ENCODE measurements at places on chromosomes 6 and 20.

DNA sequence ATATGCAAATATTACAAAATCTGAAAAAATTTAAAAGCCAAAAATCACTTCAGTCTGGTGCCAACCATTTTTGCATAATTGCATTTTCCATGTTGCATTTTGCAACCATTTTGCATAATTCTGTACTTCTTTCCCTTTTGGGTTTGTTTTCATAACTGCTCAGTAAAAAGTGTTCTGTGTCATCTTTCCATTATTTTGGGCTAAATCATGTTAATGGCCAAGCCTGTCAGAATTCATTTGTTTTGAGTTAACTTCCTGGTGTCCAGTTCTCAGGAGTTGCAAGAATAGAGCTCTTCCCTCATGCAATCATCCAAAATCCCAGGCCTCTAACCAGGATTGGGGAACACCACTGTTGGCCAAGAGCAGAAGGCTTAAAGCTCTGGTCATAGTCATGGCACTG, 133.6 kb downstream of the MTHFD1L start:
- no peak for DNase-seq

DNA sequence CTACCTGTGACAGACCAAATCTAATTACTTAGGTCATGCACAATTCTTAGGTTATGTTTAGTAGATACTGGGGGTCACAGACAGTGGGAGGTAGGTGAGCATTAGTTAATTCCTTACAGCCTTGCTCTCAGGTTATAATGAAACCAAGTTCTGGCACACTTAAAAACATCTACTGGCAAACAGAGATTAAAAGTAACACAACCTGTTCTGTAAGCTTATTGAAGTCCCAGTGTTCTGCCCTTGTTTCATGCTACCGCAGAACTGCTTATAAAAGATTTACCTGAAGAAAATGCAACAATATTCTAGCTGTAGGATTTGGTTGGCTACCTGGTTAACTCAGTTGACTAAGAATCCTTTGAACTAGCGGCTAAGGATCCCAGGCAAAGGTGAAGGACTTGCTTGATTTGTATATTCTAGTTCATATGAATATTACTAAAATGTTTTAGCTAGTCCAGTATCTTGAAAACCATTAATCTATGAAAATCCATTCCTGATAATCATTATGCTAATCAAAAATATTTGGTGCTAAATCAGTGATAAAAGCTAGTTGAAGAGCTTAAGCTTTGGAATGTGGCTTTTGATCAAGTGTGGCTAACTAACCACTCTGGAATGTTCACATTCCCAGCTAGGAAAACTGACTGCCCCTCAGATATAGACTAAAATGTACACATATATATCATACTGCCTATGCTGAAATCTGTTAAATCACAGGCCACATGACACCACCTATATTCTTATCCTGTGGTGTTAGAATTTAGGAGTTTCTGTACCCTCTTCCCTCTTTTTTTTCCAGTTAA, 7.2 kb downstream of the PEX3 start:
- DNase-seq = no peak

DNA sequence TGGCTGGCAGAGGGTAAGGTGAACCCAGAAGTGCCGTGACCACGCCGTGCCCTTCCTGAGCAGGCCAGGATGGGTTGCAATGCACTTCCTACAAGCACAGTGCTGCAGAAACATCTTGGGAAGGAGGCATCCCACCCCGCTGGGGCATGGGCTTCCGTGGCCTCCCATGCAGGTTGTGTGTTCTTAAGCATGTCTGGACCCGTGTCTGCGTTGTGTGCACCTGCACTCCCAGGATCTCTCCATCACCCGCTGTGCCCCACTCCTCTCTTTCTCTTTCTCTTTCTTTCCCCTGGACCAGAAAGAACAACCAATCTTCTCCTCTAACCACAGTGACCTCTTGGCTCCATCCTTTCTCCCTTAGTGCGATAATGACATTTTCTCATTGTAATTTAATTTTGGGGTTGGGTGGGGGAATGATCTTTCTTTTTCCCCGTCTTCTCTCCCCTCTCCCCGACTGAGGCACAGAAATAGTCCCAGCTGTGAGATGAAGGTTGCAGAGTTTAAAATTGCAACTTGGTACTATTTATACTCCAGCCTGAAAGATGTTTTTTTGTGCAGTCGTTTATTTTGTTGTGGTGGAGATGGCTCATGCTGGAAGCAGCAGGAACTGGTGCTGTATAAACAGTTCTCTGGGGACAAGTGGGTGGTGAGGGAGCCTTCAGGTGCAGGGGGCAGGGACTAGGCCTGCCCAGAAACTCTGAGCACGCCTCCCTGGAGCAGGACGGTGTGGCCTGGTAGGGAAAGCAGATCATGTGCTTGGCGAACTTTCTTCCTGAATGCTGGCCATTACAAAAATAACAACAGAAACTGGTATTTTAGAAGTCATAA, 20.5 kb downstream of the BCAS4 start:
- no peak for DNase-seq

- no peak for DNase-seq
Measured at GRCh38 chr6:14981960-14982359, 263.9 kb upstream of the JARID2 start.

DNA sequence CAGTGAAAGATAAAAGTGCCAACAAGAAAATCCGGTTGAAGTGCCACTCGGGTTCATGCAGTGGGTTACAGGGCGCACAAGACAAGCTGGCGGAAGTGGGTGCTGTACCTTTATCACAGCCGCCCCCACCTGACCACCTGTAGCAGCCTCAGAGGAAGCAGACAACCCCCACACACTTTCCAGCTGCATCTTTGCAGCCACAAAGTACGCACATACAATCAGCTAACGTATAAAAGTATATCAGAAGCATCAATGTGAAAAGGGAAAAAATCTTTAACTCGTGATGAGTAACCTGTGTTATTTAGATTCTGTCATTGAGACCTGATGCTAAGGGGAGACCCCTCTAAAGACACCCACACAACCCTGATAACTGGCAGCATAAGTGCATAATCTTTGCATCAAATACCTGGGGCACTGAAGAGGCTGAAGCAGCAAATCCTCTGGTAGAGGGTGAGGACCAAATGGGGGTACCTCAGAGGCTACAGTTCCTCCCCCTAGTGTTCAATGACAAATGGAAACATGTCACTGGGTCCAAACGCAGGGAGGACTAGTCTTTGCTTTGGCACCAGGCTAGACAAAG, 22.1 kb downstream of the BACH2 start:
- DNase-seq = peak; percentile 86

DNA sequence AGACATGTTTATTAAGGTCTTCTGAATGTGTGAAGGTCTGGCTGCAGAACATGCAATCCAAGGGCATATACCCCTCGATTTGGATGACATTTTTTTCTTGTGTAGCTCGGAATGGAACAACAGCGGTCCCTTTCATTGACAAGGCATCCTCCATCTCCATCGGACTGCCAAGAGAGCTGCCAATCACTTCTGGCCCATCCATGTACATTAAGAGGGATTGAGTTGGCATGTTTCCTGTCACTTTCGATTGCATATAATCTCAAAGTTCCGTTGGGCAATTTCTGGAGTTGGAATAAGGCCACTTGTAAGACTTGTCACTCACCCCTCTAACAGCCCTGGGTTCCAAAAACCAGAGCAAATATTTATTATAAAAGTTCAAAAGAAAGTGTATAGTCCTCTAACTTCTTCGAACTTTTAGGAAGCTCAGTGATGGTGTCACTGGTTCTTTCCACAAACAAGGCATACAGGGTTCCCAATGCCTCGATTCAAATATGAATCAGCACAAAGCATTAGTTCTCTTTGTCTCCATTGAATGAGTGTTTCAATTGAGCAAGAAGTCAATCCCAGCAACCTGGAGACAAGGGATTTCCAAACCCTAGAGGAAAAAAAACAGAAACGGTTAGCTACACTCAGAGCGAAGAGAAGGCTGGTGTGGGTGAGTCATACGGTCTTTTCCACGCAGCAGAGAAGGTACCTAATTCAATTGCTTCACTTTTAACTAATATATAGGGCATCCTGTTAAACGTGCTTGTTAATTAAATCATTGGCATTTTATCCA, 10.9 kb downstream of the ZNF217 start:
- no peak for DNase-seq

DNA sequence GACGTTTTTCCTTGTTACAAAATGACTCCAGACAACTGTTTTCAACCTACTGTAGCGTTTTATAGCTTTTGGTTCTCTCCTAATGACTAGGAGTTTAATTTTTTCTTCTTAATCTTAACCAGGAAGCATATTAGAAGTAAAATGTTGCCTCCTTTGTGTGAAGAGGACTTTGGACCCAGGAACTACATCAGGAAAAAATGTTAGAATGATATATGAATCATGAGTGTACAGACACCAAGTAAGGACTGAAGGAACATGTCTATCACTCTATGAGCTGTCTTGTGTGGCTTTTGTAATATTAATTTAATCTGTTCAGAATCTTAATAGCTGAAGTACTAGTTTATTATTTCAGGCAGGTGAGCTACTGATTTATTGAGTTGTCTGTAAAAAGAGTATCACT, 71.0 kb upstream of the MARCKS start:
- DNase-seq = no peak

DNA sequence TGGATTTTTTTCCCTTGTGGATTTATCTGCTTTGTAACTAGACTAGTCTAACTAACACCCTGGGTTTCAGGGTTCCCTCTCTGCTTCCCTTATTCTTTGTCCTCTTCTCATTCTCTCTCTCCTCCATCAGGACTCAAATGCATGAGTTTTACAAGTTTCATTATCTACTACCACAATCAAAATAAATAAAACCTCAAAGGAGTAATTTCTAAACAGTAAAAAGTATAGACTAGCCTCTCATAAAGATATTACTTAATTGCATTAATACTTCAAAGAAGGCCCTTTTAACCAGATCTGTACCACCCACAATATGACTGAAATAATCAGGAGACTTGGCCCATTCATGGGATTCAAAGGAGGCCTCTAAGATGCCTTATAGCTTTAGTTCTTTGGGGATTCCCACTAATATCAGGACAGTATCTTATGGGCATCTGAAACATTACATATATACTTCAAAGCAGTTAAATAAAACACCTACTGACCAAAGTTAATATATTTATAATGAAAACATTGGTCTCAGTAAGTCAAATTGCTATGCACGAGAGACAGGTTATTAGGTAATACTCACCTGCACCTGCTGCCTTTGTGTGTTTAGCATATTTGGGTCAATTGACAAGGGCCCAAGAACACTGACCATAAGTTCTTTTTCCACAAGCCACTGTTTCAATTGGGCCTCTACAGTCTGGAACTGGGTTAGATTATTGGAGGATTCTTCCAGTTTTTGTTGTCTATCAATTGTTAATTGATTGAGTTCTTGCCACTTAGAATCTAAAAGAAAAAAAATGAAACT, 85.7 kb downstream of the DST start:
- DNase-seq = no peak

DNA sequence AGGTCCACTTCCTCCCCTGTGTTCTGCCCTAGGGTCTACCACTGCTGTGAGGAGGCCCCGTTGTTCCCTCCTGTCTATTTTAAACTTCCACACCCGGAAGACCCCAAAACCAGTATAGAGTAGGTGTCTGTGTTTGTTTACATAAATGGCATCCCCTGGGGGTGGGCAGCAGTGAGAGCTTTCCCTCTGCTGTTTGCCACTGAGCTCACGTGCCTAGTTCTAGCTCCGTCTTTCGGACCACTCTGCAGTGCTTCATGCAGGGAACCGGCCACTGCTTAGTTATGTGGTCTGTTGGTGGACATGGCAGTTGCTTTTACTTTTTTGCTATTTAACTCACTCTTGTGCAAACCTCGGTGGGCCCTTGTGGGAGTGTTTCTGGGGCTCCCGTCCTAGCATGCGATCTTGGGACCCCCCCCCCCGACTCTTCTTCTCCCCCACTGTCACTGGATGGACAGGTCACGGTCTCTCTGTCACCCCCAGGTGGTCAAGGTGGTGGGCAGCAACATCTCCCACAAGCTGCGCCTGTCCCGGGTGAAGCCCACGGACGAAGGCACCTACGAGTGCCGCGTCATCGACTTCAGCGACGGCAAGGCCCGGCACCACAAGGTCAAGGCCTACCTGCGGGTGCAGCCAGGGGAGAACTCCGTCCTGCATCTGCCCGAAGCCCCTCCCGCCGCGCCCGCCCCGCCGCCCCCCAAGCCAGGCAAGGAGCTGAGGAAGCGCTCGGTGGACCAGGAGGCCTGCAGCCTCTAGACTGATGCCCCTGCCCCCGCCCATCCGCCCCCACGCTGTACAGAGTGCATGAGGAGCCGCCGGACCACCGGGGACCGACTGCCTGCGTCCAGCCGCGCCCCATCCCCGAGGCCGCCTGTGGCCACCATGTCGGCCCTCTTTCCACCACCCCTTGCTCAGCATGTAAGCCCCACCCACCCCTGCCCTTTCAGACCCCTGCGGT, 40.9 kb downstream of the VSTM2L start:
- DNase-seq = no peak

- no peak for DNase-seq
Measured at GRCh38 chr6:151783692-151784091, 23.8 kb upstream of the ESR1 start.
